Hematopoietic multipotent progenitor cell treated with erythropoietin and hydrocortisone succinate and interleukin-3 and kit ligand, for 15 days (in vitro differentiated cells): ENCODE measurements at places on chromosomes 7 and 10.

- no peak for DNase-seq
Observed at GRCh38 chr10:133224756-133225372, 5.2 kb upstream of the UTF1 start.

DNA sequence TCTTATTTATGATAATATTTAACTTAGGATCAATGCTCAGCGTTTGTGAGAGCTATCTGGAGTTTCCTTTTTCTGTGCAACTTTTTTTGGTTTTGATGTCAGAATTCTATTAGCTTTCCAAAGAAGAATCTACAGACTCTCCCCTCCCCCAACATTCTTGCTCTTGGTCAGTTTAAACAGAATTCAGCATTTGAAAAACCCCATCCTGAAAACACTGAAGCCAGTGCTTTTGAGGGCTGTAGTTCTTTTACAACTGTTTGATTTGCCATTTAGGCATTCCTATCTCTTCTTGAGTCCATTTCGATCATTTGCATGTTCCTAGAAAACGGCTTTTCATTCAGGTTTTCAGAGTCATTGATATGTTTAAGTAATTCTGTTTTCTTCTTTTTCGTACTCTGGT lies 15.6 kb upstream of the CXCL12 start:
- DNase-seq = no peak

DNA sequence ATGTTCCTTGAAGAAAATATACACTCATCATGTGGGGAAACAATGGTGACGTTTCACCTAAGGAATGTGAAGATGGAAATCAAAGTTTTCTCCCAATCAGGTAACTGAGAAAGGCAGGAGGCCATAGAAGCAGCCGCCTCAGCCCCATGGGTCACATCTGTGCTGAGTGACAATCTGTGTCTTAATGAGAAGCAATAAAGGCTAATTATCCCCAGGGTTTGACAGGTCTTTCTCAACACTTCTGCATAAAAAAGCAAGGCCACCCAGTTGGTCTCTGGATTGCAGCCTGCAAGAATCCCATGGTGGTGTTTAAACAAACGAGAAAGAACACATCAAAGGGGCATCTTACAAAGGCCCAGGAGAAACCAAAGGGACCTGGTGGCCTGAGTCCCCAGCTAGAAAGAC lies 91.1 kb upstream of the TNS3 start:
- no peak for DNase-seq

GRCh38 chr7:84237533-84238173 lies 43.1 kb upstream of the SEMA3A start:
- no peak for DNase-seq

- no peak for DNase-seq
Observed at GRCh38 chr10:124222318-124222987, 129.1 kb upstream of the CHST15 start.

DNA sequence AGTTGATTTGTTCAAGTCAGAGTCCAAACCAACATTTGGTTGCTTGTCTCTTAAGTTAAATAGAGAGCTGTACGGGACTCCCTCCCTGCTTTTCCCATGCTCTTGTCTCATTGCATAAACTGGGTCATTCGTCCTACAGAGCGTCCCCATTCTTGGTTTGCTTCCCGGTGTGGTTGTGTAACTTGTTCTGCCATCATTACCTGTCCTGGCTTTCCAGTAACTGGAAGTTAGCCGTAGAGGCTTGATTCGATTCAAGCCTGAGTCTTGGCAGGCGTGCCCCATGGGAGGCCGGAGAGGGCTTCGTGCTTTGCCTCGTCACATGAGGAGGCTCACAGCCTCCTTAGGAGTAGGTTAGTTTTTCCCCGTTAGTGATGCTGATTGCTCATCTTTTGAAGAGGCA lies 40.2 kb downstream of the FBH1 start:
- no peak for DNase-seq

- no peak for DNase-seq
Observed at GRCh38 chr10:95493862-95494261, 67.3 kb downstream of the SORBS1 start.

GRCh38 chr7:135538376-135538775 lies 19.3 kb upstream of the NUP205 start:
- DNase-seq = no peak

DNA sequence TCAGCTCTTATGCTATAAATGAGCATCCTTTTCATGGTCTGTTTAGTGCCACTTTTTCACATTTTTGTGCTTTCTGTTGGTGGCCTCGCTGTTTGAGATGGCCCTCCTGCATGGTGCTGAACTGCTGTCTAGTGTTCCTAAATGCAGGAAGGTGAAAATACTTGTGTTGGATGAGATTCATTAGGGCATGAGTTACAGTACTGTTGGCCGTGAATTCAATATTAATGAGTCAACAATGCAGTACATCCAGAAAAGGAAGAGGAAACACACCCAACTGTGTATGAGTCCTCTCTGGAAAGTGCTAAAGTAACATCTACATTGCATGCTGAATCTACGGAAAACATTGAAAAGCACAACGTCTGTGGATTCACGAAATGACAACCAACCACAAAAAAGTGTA lies 124.0 kb downstream of the HERPUD2 start:
- no peak for DNase-seq

- no peak for DNase-seq
Observed at GRCh38 chr10:35937546-35937945, 295.4 kb upstream of the FZD8 start.

- no peak for DNase-seq
Observed at GRCh38 chr7:123823898-123824753, 20.8 kb upstream of the HYAL4 start.

DNA sequence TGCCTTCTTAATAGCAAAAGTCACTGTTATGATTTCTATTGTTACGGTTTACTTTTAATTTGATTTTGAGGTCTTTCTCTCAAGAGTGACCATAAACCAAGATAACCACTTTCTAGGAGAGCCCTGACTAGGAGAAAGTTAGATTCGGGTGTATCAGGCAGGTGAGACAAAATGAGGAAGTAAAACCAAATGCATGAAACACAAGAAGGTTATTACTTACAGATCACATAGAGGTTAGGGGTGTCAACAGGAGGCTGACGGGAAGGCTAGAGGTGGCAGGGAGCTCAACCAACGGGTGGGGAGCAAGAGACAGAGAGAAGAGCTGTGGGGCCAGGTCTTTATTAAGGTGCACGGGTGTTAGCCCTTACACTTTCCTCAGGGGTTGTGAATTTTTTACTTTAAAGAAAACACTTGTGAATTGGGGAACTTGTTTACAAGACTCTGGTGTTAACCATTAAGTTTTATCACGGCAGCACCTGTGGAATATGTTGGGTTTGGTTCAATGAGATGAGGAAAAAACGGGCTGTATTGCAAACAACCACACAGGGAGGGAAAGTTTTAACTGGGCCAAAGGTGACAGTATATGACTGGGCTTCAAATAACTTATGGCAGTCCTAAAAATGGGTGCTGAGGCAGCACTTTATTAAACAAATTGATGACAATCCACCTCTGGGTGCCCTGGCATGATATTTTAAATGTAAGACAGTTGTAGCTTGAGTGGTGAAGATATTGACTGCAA lies 154.9 kb downstream of the SDHAF3 start:
- DNase-seq = no peak

- no peak for DNase-seq
Observed at GRCh38 chr10:79380125-79380945, 33.1 kb downstream of the PPIF start.

- DNase-seq = no peak
Observed at GRCh38 chr7:111108000-111108399, 17.1 kb downstream of the LRRN3 start.
